ENCODE measurements at places on chromosomes 6 and 20. TPM values are rescaled to one million over a fixed set of nuclear protein-coding genes. Genes with fewer than 3 reads are reported as not detected.

Gene NFS1
- 14.0 TPM for total RNA-seq

Gene SRSF12
- total RNA-seq: under 0.01 TPM

Gene NNAT
- total RNA-seq: 0.43 TPM

Gene TRMT11
- 21.8 TPM for total RNA-seq

Gene WFDC5
- not detected for total RNA-seq

Gene MAP3K5
- total RNA-seq: 21.0 TPM

Gene DSP
- total RNA-seq: 0.22 TPM

Gene CST7
- not detected for total RNA-seq

Gene OVOL2
- not detected for total RNA-seq

Gene CALHM5
- 2.2 TPM for total RNA-seq

Gene MCHR2
- not detected for total RNA-seq
